ENCODE measurements at places on chromosomes 7 and 10.

DNA sequence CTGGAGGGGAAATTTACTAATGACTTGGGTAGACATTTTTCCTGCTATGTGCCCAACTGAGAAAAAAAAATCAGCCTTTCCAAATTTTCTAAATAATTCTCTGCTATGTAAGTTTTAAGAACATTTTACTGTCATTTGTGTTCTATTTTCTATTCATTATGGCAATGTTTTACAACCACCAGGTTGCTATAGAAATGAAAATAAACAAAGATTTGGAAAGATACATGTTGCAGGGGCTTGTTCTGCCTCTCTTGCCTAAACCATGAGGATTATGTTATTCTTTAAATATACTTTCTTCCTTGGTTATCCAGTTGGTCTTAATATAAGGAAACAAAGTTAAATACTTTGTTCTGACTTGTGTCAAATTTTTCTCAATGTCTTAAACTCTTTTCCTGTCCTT, 257.2 kb downstream of the TWIST1 start:
- DNase-seq, result no peak

DNA sequence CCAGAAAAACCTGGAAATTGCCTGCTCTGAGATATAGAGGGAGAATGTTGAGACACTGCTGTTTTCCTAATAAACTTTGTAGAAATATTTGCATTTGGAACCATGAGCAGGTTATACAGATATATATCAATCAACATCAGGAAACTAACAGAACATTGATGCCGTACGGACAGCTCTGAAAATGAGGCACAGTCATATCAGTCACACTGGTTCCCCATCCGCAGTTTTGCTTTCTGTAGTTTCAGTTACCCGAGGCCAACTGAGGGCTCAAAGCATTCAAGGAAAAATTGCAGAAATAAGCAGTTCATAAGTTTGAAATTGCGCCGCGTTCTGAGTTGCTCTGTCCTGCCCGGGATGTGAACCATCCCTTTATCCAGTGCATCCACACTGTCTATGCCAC, 137.9 kb downstream of the KLF6 start:
- DNase-seq, result no peak

GRCh38 chr10:24027107-24027506, 181.8 kb upstream of the KIAA1217 start:
- no peak for DNase-seq

DNA sequence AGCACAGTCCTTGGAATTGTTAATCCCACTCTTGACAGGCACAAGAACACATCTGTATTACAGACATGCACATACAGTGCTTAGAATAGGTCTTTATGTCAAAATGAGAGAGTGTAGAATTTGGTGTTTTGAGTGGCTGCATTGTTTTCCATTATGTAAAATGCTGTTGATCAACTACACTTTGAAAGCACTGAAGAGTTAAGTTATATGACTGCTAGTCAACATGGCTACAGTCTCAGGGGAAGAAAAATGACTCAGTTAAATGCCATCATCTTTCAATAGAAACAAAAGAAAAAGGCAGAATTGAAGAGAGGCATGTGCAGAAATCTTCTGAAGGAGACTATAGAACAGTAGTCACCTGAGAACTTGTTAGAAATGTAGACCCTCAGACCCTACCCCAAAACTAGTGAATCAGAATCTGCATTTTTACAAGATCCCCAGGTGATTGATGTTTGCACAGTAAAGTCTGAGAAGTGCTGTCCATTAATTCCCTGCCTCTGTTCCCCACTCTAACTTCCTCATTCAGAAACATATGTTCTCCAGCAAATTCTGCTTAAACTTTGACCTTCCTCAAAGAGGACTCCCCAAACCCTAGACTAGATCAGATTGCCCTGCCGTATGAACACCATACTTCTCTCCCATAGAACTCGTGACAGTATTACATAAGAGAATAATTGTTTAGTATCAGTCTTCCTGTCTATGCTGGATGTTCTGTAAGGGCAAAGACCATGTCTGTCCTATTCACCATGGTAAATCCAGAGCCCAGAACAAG, 16.0 kb downstream of the SND1 start:
- no peak for DNase-seq

- DNase-seq, result peak; percentile 40
These were observed 9.4 kb upstream of the KNDC1 start for GRCh38 chr10:133150656-133151055.

DNA sequence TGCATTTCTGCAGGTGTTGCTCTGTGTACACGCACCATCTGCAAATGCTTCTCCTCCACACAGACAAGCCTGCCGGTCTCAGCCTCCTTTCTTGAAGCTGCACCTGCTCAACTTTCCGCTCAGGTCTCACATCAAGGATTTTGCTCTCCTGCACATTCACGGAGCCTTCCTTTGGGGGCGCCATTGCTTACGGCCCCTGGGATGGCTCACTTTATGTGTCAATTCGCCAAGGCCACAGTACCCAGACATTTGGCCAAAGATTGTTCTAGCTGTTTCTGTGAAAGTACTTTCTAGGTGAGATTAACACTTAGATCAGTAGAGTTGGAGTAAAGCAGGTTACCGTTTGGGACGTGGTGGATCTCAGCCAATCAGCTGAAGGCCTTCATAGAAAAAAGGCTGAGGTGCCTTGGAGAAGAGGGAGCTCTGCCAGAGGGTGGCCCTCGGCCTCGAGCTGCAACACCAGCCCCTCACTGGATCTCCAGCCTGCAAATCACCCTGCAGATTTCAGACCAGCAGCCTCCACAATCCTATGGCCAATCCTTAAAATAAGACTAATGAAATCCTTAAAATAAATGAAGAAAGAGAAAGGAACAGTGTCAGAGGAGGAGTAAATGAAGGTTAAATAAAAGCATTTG, 39.9 kb upstream of the PPP2R2D start:
- no peak for DNase-seq

GRCh38 chr10:77925410-77925794, 1.2 kb downstream of the DLG5 start:
- DNase-seq, result no peak

GRCh38 chr7:2450198-2451107, 25.7 kb downstream of the GRIFIN start:
- no peak for DNase-seq

GRCh38 chr10:100980711-100981110, 6.6 kb downstream of the MRPL43 start:
- DNase-seq, result peak; percentile 34

DNA sequence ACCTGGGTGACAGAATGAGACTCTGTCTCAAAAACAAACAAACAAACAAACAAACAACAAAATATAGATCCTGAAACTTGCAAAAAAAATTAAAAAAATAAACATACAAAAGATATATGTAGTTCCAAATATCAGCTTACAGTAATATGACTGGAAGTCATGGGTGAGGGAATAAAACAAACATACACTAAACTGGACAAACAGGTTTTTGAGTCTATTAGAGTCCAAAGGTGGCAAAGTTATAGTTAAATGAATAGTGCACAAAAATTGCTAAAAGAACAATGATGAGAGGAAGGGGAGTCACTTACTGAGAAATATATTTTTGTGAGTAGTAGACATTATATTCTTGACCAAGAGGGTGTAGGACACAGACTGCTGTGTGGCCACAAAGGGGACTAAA, 16.7 kb upstream of the RSBN1L start:
- no peak for DNase-seq

- no peak for DNase-seq
These were observed 77.4 kb downstream of the LRMDA start for GRCh38 chr10:75508814-75509306.

DNA sequence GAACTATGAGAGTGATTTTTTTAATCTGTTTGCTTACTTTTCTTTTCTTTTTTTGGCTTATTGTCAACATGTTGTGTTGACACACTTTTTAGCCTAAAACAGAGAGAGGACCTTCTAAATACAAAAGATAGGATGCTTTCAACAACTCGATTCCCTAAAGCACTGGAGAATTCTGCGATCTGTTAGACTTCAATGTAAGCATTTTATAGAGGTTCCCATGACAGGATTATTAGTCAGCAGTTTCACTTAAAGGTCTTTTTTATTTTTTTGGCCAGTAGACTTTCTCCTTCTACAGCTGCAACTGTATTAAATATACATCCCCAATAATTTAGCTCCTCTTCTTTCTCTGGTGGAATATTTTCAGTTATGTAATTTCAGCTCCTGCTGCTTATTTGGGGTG, 12.7 kb upstream of the NRP1 start:
- DNase-seq, result no peak

DNA sequence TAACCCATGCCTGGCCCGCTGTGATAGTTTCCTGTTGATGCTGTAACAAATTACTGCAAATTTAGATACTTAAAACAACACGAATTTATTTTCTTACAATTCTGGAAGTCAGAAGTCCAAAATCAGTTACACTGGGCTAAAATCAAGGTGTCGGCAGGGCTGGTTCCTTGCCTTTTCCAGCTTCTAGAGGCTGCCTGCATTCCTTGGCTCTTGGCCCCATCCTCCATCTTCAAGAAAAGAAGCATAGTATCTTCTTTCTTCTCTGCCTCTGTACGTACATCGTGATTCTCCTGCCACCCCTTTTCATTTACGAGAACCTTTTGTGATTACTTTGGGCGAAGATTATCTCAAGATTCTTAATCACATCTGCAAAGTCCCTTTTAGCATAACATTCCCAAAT, 1.6 kb upstream of the TIAL1 start:
- DNase-seq, result no peak

DNA sequence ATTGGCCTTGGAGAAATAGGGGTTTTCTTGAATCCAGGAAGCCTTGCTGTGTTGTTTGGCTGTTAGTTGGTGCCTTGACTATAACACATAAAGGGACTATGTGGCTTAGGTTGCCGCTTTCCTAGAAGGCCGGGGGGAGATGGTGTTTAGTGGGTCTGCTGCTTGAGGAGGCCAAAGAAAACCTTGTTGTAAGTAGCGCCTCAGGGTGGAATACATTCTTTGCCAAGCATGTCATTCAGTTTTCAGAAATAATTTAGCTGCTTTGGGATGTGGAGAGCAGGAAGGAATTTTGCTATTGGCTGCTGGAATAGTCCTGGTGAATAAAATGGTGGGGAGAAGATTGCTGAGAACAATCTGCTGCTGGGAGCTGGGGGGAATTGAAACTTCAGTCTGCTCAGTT, 132.9 kb upstream of the WNT16 start:
- DNase-seq, result no peak

- no peak for DNase-seq
These were observed 17.0 kb upstream of the UTF1 start for GRCh38 chr10:133212853-133213494.

DNA sequence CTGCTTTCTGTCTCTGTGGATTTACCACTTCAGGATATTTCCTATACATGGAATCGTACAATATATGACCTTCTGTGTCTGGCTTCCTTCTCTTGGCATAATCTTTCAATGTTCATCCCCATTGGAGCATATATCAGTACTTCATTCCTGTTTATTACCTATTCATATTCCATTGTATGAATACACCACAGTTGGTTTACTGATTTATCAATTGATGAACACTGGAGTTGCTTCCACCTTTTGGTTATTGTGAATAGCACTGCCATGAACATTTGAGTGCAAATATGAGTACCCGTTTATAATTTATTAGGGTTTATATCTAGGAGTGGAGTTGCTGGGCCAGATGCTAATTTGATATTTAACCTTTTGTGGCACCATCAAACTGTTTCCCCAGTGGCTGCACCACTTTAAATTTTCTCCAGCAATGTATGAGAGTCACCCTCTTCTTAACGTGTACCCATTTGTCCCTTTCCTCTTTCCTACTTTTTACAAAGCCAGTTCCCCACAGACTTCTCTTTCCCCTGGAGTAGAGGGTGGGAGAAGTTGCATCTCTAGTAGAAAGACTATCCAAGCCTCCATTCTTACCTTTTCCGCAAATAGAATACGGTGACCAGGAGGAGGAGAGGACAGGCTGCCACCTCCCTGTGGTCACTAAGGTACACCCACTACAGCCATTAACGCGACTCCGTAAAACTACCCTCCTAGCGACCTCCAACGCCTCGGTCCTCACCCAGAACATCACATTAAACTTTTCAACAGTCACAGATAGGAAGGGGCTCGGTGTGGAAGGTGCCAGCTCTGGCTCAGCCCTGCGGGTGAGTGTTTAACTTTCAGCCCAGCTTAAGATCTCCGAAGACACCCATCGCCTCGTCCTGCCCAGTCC, 25.6 kb downstream of the SCD start:
- DNase-seq, result no peak

DNA sequence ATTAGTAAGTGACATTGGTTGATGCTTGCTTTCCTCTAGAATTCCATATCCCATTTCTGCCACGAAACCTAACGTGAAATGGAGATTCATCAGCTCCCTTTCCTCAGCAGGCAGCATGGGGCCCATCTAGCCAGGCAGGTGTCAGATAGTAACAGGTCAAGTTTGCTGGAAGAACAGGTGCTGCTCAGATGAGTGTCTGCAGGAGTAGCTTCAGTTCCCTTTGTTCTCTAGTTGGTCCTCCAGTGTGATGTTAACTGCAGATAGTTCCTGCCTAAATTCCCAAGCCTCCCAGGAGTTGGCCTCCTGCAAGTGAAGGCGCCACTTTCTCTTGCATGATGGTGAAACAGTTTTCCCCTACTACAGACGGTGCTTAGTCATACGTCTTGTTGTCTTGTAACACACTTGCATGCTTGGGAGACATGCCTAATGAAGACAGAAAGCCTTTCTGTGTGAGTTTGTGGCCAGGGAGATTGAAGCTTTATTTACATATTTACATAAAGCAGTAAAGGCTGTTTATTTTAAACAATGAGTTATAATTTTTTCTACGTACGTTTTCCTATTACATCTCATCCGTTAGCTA, 175.4 kb downstream of the CHN2 start:
- no peak for DNase-seq

DNA sequence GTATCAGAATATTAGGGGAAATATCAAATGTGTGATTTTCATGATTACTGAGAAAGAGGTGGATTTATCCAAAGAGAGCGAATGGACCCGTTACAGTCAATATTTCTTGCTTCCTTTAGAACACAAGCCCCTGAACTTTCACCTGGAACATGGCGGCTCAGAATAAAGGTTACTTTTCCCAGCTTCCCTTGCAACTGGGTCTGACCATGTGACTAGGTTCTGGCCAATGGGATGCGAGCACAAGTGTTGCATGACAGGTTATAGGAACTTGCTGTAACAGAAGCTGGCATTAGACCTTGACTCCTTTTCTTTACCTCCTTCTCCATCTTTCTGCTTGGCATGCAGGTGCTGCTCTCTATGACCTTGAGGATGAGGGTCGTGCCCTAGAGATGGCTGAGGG, 556.1 kb downstream of the TYW1 start:
- no peak for DNase-seq

- DNase-seq, result no peak
These were observed 40.7 kb downstream of the OGDH start for GRCh38 chr7:44646921-44647636.

GRCh38 chr10:92993699-92994272, 66.8 kb upstream of the CYP26C1 start:
- DNase-seq, result no peak

- DNase-seq, result no peak
These were observed 120.5 kb downstream of the GALNT11 start for GRCh38 chr7:152145853-152146466.

Measured in left forelimb (tissue), 1 donor.